ENCODE measurements at places on chromosomes 4 and X. TPM values are rescaled to one million over a fixed set of nuclear protein-coding genes. Genes with fewer than 3 reads are reported as not detected.

The HSFX1 gene
- under 0.01 TPM for total RNA-seq

DNA sequence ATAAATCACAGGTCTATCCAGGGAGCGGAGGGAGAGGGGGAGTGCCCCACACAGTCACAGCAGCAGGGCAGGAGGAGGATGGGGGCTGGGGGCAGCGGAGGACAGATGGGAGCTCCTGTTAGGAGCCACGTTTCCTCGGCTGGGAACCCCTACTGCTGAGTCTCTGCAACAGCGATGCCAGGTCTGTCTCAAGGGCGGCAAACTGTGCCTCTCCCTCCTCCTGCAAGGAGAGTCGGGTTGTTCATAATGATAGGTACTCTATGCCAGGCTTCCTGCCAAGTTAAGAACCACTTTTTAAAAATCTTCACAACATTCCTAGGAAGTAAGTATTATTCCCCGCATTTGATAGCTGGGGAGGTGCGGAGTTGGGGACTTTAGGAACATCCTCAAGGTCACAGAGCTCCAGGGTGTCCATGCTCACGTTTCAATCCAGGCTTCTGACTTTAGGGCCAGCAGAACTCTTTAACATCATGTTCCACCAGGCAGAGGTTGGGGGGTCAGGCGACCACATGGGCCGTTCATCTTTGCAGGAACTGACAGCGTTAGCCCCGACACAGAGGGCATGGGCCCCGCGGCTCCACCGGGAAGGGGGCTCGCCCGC, 98.3 kb upstream of the MAML3 start:
- no peaks in the 10 kb centered on the region for H3K27me3 ChIP-seq
- H3K4me1 ChIP-seq: peaks cover 19% of the 10 kb centered on the region
- peak overlapping the region; percentile 78 for H3K27ac ChIP-seq
- DNase-seq: no peak
- no peak overlapping the region for H3K4me3 ChIP-seq

DNA sequence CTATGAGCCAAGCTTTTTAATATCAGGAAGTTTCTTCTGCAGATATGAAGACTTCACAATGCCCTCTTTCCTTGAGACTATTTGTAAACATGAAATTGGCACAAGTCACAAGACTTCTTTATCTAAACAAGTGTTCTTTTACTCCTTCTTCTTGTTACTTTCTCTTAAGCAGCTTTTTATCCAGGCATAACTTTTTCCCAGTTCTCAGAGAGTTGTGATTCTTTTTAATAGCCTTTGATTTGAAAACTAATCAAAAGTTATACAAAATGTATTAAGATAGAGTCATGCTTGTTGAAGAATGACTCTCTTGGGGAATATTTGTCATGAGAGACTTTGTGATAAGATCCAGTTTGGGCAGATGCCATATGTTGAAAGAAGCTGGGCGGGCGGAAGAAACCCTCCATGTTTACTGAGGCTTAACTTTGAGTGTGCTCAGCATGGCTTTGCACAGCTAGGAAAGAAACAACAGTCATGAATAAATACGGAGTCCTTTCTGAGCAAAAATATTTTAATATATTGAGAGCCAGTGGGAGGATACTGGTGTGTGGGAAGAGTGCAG, 39.3 kb downstream of the SYTL5 start:
- H3K4me3 ChIP-seq: no peak overlapping the region
- H3K27ac ChIP-seq: no peak overlapping the region
- H3K36me3 ChIP-seq: no peaks in the 10 kb centered on the region
- no peak for DNase-seq

GRCh38 chr4:57710053-57710452, 599.9 kb upstream of the IGFBP7 start:
- H3K4me1 ChIP-seq: no peaks in the 10 kb centered on the region
- H3K27me3 ChIP-seq: no peaks in the 10 kb centered on the region
- H3K36me3 ChIP-seq: no peaks in the 10 kb centered on the region
- no peak for DNase-seq

The OTUD6A gene
- not detected for total RNA-seq

The CCDC110 gene
- total RNA-seq: 0.90 TPM

DNA sequence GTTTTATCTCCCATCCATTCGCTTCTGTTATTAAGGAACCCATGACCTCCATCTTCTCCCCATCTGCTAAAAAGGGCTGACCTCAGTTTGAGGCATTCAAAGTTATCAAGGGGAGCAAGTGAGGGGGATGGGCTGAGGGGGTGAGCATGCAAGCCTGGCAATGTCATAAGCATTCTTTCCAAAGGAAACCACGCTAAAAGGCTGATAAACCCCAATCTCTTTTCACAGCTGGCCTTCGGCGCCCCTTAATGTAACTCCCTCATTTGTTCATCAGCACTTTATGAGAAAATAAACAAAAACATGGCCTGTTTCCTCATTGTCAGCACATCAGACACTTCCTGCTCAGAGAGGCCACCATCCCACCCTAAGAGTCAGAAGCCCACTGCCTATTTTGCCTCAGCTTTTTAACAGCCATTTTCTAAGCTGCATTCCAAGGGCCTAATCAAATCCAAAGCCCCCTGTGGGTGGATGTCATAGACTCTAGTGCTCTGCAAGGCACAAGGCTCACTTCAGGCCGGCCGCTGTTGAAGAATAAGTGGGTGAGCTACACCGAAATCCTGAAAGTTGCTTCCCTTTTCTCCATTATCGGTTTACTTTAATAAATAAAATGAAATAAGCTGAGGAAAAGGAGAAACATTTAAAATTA, 92.0 kb upstream of the SRD5A3 start:
- H3K4me3 ChIP-seq: no peak overlapping the region
- H3K27ac ChIP-seq: no peak overlapping the region
- peaks cover 2% of the 10 kb centered on the region for H3K27me3 ChIP-seq
- no peak for DNase-seq
- no peaks in the 10 kb centered on the region for H3K36me3 ChIP-seq

DNA sequence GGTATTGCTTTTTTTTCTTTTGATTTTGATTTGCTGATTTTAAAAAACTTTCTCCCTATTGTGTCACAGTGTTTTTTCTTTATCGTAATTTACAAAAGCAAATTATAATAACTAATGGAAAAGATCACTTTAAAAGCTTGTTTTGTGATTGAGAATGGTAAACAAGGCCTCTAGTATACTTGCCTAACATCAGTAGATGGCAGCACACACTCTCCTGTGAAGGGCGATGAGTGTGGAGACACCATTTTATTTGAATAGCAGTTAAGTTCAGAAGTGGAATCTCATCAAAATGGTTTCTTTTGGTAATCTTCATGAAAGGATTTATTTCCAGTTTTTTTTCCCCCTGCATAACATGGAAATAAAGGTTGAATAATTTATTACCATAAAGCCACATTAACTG, 72.3 kb downstream of the PAK3 start:
- H3K4me1 ChIP-seq: no peaks in the 10 kb centered on the region
- no peak overlapping the region for H3K4me3 ChIP-seq
- peak; percentile 0 for DNase-seq
- H3K36me3 ChIP-seq: no peaks in the 10 kb centered on the region
- H3K27me3 ChIP-seq: no peaks in the 10 kb centered on the region
- no peak overlapping the region for H3K27ac ChIP-seq

GRCh38 chrX:18158963-18159362, 61.7 kb downstream of the BEND2 start:
- no peak for DNase-seq
- no peaks in the 10 kb centered on the region for H3K27me3 ChIP-seq
- no peak overlapping the region for H3K4me3 ChIP-seq
- H3K4me1 ChIP-seq: no peaks in the 10 kb centered on the region
- no peaks in the 10 kb centered on the region for H3K36me3 ChIP-seq
- no peak overlapping the region for H3K27ac ChIP-seq

- H3K27ac ChIP-seq: no peak overlapping the region
- H3K4me1 ChIP-seq: no peaks in the 10 kb centered on the region
- H3K27me3 ChIP-seq: no peaks in the 10 kb centered on the region
- H3K36me3 ChIP-seq: no peaks in the 10 kb centered on the region
Observed at GRCh38 chrX:20300822-20301221, 34.1 kb upstream of the RPS6KA3 start.

The REPS2 gene
- total RNA-seq: 0.18 TPM

DNA sequence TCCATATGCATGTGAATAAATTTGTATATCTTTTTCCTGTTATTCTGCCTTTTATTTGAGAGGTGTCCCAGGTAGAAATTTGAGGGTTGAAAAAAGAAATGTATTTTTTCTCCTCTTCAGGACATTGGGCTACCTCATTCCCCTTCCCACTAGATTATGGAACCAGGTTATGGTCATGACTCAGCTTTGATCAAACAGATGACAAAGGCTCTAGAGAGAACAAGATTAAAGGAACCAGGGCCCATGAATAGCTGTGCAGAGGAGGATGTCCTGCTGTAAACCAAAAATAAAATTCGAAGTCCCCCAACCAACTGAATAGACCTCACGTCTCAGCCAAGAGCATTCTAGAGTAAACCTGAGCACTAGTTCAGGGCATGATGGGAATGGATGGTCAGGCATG, 313.2 kb downstream of the RAPGEF2 start:
- no peaks in the 10 kb centered on the region for H3K27me3 ChIP-seq
- H3K4me3 ChIP-seq: no peak overlapping the region
- H3K4me1 ChIP-seq: no peaks in the 10 kb centered on the region
- DNase-seq: no peak
